Thoracic aorta (tissue), 2 donors: ENCODE measurements at places on chromosomes 1 and 21. TPM values are rescaled to one million over a fixed set of nuclear protein-coding genes. Genes with fewer than 3 reads are reported as not detected.

C1QB gene
- 884 TPM for total RNA-seq

RIPPLY3 gene
- not detected for total RNA-seq

OR14K1 gene
- total RNA-seq = not detected

TSSK3 gene
- total RNA-seq = 2.3 TPM

GRCh38 chr1:80994934-80995333 is 805.8 kb upstream of the ADGRL2 start:
- DNase-seq = no peak
- H3K27ac ChIP-seq = no peak overlapping the region
- H3K4me1 ChIP-seq = no peaks in the 10 kb centered on the region
- no peaks in the 10 kb centered on the region for H3K27me3 ChIP-seq

GRCh38 chr1:212477680-212478466 is 45.2 kb downstream of the NENF start:
- H3K36me3 ChIP-seq = no peaks in the 10 kb centered on the region
- no peak overlapping the region for H3K4me3 ChIP-seq
- no peak overlapping the region for H3K27ac ChIP-seq
- H3K4me1 ChIP-seq = peaks cover 33% of the 10 kb centered on the region

- H3K27ac ChIP-seq = no peak overlapping the region
- no peak overlapping the region for H3K4me3 ChIP-seq
- H3K4me1 ChIP-seq = no peaks in the 10 kb centered on the region
- no peaks in the 10 kb centered on the region for H3K27me3 ChIP-seq
- H3K36me3 ChIP-seq = peaks cover 5% of the 10 kb centered on the region
- no peak for DNase-seq
Observed at GRCh38 chr1:212007886-212008285, 27.5 kb downstream of the INTS7 start.

DNA sequence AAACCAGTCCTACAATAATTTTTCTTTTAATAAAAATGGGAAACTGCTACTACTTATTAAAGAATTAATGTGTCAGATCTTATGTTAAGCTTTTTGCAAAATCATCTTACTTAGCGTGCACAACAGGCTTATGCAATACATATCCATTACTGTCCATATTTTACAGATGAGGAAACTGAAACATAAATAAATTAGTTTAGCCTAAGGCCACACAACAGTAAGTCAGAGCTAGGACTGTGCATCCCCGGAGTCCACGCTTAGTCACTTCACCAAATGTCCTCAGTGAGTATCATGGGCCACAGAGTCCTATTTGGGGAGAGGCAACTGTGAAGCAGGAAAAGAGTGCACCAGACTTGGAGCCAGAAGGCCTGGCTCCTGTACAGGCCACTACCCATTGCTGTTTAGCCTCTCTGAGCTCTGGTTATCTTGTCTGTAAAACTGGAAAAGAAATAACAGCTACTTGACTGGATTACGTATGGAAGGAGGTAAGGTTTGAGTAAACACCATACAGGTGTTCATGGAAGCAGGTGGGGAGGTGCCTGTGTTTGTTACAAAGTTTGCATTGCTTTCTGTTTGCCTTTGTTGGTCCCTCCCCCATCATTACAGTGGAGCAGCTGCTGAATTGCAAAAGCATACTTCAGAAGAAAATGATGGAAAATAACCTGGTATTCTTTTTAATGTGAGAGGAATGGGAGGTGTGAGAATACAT is 192.8 kb downstream of the FCRL5 start:
- no peaks in the 10 kb centered on the region for H3K4me1 ChIP-seq
- DNase-seq = no peak
- no peak overlapping the region for H3K4me3 ChIP-seq

GRCh38 chr1:103171041-103171590 is 62.8 kb upstream of the COL11A1 start:
- no peak overlapping the region for H3K4me3 ChIP-seq
- no peak for DNase-seq
- H3K4me1 ChIP-seq = no peaks in the 10 kb centered on the region
- no peaks in the 10 kb centered on the region for H3K27me3 ChIP-seq
- no peak overlapping the region for H3K27ac ChIP-seq

- H3K4me1 ChIP-seq = peaks cover 14% of the 10 kb centered on the region
- no peak overlapping the region for H3K27ac ChIP-seq
- no peak overlapping the region for H3K4me3 ChIP-seq
- no peaks in the 10 kb centered on the region for H3K36me3 ChIP-seq
- no peaks in the 10 kb centered on the region for H3K27me3 ChIP-seq
Observed at GRCh38 chr1:10679496-10680220, 116.8 kb downstream of the CASZ1 start.

DNA sequence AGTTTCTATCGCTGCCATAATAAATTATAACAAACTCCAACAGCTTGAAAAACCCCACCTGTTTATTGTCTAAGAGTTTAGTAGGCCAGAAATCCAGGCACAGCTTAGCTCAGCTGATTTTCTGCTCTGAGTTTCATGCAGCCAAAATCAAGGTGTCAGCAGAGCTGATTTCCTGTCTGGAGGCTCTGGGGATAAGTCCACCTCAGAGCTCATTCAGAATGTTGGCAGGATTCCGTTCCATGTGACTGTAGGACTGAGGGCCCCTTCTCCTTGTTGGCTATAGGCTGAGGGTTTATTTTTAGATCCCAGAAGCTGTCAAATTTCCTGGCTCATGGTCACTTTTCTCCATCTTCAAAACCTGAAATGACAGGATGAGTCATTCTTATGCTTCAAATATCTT is 91.6 kb upstream of the CHODL start:
- H3K27ac ChIP-seq = no peak overlapping the region
- no peak overlapping the region for H3K4me3 ChIP-seq
- no peaks in the 10 kb centered on the region for H3K36me3 ChIP-seq
- DNase-seq = no peak

GRCh38 chr21:42556476-42556875 is 42.8 kb downstream of the SLC37A1 start:
- no peak overlapping the region for H3K4me3 ChIP-seq
- H3K27ac ChIP-seq = no peak overlapping the region
- DNase-seq = no peak
- no peaks in the 10 kb centered on the region for H3K27me3 ChIP-seq

DNA sequence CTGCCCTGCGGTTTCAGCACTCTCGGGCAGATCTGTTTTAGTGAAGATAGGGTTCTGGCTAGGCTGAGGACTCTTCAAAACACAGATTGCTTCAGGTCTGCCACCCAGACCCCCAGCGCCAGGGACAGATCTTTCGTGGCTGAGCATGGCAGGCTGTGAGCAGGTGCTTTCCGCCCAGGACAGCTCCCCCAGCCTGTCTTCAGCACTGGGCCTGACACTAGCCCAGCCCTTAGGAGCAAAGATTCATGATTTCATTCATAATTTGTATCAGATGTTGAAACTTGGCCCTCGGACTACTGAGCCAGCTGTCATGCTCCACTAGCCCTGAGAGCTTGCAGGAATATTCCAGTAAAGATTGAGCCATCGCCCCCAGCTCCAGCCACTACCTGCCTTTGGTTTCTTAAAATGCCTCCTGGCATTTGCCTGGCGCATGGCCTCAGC is 5.9 kb downstream of the ADPRS start:
- no peak overlapping the region for H3K27ac ChIP-seq
- no peaks in the 10 kb centered on the region for H3K27me3 ChIP-seq
- no peak overlapping the region for H3K4me3 ChIP-seq
- peaks cover 22% of the 10 kb centered on the region for H3K4me1 ChIP-seq
- DNase-seq = no peak
- H3K36me3 ChIP-seq = peaks cover 34% of the 10 kb centered on the region

DNA sequence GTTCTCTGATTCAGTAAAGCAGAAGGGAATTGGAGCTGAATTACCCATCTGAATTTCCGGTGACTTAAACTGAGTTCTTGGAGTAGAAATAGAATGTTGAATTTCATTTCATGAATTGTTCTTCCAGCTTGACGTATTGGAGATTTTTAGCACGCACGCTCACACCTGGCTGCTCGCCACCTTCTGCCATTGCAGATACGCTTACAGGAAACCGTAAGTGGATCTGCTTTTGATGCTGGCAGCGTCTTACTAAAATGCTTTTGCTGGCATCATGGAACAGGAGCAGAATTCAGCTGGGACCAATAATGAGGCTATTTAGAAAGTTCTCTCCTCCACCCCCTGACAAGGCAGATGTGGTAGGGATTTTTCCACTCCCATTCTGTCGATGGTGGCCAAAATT is 17.7 kb upstream of the ELAVL4 start:
- H3K4me1 ChIP-seq = no peaks in the 10 kb centered on the region
- DNase-seq = no peak
- no peaks in the 10 kb centered on the region for H3K27me3 ChIP-seq
- H3K36me3 ChIP-seq = no peaks in the 10 kb centered on the region
- no peak overlapping the region for H3K4me3 ChIP-seq

DNA sequence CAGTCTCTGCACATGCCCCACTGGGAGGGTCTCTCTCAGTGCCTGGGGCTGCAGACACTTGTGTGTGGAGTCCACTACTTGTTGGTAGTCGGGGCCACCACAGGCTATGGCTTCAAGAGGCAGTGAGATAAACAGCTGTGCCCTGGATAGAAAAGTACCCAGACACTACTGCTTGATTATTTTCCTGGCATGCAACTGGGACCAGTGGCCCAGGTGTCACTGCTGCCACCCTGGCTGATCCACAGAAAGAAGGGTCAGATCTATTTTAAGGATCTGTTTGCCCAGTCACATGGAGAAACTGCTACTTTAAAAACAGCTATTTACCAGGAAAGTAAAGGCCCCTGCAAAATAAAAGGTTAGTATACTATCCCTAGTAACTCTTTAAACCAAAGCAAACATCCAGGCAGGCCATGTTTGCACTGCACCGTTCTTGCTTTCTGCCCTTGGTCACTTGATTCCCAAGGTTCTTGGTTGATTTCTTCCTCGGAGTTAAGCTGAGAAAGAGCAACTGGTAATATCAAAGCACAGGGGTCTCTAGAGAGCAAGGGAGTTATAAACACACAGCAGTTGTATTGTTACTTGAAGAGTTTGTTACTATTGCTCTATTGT is 99.9 kb downstream of the GLUL start:
- H3K27ac ChIP-seq = no peak overlapping the region
- H3K4me1 ChIP-seq = peaks cover 29% of the 10 kb centered on the region
- H3K36me3 ChIP-seq = no peaks in the 10 kb centered on the region

- no peak for DNase-seq
- H3K27me3 ChIP-seq = no peaks in the 10 kb centered on the region
- H3K27ac ChIP-seq = no peak overlapping the region
- H3K4me1 ChIP-seq = no peaks in the 10 kb centered on the region
Observed at GRCh38 chr21:46394595-46395104, 64.0 kb upstream of the DIP2A start.

DNA sequence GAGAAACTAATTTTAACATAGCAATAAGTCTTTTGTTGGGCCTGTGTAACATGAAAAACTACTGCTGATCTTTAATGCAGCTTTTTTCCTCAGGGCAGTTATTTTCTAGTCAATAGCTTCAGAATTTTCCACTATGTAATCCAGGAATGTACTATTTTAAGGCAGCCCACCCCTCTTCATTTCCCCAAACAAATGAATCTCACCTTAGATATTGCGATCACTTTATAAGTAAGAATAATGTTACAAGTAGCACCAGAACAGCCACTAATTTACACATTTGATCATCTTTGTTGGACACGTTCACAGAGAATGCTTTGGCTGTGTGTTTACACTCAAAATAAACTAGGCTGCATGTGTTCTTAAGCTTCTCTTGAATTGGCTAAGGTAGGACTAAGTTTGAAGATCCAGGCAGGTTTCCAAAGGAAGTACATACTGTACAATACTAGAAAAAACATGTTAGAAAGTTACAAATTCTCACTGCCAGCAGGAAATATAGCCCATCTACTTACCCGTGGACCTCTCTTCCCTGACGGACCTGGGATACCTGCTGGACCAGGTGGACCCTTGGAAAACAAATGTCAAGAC is 41.7 kb downstream of the COL24A1 start:
- H3K36me3 ChIP-seq = no peaks in the 10 kb centered on the region
- H3K4me1 ChIP-seq = peaks cover 9% of the 10 kb centered on the region
- H3K4me3 ChIP-seq = no peak overlapping the region
- no peak for DNase-seq

GRCh38 chr1:223711173-223711572 is 1.2 kb upstream of the CAPN2 start:
- H3K27ac ChIP-seq = peak overlapping the region; percentile 84
- no peaks in the 10 kb centered on the region for H3K27me3 ChIP-seq
- peaks cover 66% of the 10 kb centered on the region for H3K4me1 ChIP-seq
- no peak for DNase-seq
